ENCODE measurements at places on chromosomes 3 and 15.

DNA sequence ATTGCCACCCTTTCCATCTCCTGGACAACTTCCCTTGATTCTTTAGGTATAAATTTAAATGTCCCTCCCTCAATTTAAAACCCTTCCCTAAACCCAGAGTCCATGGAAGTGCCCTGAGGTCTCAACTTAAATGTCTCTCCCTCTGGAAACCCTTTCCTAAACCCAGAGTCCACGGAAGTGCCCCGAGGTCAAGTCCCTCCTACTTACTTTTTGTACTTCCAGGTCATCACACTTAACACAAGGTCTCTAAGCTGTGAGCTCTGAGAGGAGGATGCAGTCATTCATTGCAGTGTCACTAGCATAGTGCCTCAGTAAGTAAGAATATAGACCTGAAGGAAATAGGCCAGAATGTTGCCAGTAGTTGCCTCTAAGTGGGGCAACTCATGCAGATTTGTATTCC is 78.2 kb upstream of the BNC1 start:
- DNase-seq: no peak

- no peak for DNase-seq
Observed at GRCh38 chr3:64560791-64561190, 127.0 kb downstream of the ADAMTS9 start.

- no peak for DNase-seq
Observed at GRCh38 chr3:195544230-195544536, 1.1 kb upstream of the PPP1R2 start.

GRCh38 chr15:49737127-49737526 is 116.3 kb downstream of the DTWD1 start:
- DNase-seq: no peak

- DNase-seq: no peak
Observed at GRCh38 chr3:101351829-101352228, 31.5 kb upstream of the IMPG2 start.

DNA sequence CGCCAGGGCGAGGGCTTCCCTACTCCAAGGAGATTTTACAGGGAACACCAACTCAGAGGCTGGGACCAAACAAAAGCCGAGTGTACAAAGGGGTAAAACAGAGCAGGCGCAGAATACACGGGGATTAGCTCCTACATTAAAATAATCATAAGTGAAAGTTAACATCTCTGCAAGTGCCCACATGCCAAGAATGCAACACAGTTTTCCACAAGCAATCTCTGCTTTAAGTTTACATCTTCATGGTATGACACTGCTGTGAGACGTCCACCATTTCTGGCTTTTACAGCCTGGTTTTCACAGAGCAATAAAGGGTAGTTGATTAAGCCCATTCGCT is 500 bp upstream of the VGLL3 start:
- no peak for DNase-seq

GRCh38 chr15:88828791-88829190 is 25.6 kb downstream of the ACAN start:
- no peak for DNase-seq

GRCh38 chr3:150329408-150329807 is 78.7 kb upstream of the TSC22D2 start:
- no peak for DNase-seq

GRCh38 chr15:51283026-51283425 is 55.4 kb downstream of the CYP19A1 start:
- no peak for DNase-seq

GRCh38 chr3:86934851-86935250 is 56.1 kb downstream of the VGLL3 start:
- DNase-seq: no peak

GRCh38 chr3:15064299-15064834 is 748 bp downstream of the MRPS25 start:
- peak; percentile 30 for DNase-seq

DNA sequence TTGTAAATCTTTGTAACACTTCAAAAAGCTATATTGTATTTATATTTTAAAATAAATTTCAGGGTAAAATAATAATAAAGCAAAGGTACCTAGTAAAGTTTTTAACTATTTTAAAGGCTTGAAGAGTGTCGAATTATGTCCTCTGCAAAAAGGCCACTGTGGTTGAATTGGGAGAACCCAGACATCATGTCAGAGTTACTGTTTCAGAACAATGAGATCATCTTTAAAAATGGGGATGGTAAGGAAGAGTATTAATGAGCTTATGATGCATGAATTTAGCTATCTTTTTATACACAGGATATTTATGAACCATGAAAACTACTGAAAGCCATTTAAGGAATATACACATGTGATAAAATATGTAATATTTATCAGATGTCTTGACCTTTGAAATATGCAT is 26.3 kb downstream of the KCNMB3 start:
- DNase-seq: no peak

DNA sequence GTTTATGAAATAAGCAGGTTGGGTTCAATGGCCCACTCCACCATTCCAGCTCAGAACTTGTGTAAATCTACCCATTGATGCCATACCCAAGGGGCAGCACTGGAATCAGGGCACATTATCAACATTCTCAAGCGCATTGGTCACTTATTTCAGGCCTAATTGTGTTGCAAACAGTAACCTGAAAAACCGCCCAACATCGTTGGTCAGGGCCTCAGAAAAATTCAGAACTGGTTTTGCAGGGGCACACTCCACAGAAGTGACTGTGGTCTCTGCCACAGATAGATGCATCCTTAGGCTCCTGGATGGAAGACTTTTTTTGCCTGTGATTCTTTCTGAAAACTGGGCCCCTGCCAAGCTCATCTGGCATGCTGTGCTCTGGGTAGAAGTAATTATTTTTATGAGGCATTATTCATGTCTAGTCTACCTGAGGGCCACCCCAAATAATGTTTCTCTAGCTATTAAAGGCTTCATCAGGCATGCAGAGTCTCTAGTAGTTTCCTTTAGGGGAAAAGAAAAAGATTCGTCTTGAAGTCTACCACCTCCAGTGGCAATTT is 21.7 kb upstream of the LRTM1 start:
- DNase-seq: no peak

- no peak for DNase-seq
Observed at GRCh38 chr3:187946981-187947380, 201.7 kb upstream of the BCL6 start.

- DNase-seq: peak; percentile 23
Observed at GRCh38 chr3:48656841-48657281, 5.8 kb downstream of the CELSR3 start.

DNA sequence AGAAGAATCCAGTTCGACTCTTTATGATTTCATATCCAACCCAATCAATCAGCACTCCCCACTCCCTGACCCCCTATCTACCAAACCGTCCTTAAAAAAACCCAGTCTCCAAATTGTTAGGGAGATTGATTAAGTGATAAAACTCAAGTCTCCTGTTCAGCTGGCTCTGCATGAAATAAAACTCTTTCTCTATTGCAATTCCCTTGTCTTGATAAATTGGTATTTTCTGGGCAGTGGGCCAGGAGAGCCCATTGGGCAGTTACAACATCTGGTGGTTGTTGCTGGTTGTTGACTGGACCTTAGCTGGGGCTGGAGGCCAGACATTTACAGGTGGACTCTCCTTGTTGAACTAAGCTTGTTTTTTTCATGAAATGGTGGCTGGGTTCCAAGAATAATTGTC is 642.3 kb downstream of the ROBO2 start:
- DNase-seq: no peak

DNA sequence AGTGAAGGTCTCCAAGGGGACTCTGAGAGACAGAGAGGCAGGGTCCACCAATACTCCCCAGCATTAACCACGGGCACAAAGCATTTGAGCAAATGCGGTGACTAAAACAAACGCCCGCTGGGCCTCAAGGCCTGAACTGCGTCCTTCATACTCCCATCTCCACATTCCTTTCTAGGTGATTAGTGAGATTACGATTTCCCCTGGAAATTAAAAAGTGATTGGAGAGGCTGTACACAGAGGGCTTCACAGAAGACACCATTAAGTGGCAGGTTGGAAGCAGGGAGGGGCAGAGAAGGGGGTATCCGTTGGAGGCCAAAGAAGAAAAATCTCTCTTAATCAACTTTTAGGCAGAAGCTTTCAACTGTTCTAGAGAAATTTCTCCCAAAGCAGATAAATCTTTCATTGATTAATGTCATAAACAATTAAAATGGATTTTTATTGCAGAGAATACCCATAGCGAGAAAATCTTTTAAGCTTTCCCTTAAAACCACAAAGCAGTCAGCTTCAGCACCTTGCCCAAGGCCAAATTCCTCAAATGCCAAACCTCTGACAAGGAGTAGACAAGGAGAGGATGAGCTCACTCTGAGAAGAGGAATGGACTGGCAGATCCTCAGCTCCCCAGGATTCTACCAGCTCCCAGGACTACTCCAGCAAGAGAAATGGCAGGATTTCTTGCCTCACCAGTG is 38.2 kb downstream of the MB21D2 start:
- no peak for DNase-seq

DNA sequence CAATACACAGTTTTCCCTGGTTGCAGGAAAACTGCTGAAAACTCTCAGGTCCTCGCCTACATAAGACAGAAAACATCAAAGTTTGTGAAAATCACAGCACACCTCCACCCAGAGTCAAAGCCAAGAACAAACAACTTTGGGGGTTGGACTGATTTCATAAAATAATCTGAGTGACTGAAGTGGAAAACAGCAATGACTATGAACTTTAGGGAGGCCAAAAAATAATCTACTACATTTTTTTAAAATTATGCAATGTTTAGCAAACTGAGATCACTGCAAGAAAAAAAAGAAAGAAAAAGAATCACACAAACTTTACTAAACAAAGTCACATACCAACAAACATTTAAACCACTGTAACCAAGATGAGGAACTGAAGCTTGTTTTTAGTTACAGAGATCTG is 15.9 kb upstream of the FOXP1 start:
- DNase-seq: no peak

DNA sequence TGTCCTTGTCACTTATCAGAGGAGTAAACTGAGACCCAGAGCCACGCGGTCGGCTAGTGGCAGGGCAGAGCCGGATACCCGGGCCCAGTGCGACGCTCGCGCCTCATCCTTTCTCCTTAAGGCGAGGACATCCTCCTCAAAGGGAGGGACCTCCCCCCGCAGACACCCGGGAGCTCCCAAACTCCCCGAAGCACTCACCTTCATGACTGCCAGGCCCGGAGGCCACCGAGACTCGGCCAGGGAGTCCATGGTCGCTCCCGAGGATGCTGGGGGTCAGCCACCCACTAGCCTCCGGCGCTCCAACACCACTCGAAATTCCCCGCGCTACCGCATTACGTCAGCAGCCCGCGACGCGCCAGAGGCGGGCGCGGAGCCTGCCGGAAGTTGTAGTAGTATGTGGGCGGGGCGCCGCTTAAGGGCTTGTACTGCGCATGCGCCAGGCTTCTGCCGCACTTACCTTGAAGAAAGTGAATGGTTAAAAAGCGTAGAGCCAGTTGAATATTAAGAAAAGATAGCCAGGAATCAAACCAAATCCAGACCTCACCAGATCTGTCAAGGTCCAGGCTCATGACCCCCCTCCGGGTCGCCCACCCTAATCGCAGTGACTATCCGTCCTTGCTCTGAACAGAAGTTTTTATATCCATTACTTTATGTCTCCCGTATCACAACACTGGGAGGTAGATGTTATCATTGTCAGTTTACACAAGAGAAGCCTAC is at the start of gene RAD18:
Gene RAD18, minus strand, starts transcription at position 336 of the 717 bp plus-strand sequence. Its CDS starts 87 bp downstream, at position 249.
- peak; percentile 92 for DNase-seq

GRCh38 chr3:42114130-42114725 is 23.1 kb downstream of the TRAK1 start:
- no peak for DNase-seq

DNA sequence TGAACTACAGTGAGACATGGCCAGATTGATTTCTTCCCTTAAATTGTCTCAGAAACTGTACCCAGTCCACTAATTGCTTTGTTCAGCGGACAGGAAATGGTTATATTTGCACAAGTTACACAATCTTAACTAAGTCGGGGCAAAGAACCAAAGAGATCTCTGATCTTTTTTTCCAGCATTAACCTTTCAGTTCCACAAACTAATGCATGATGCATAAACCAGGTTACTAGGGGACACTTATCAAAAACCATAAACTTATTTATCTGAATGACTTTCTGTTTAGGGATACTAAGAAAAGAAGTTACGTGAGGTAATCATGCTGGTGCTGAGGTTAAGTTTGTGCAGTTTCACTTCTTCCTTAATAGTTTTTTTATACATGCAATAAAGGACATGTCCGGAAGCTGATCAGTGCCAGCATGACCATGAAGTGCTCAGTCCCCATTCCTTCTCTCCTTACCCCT is 22.4 kb downstream of the FNDC3B start:
- no peak for DNase-seq

GRCh38 chr15:46442184-46442583 is 807.4 kb downstream of the SQOR start:
- no peak for DNase-seq

DNA sequence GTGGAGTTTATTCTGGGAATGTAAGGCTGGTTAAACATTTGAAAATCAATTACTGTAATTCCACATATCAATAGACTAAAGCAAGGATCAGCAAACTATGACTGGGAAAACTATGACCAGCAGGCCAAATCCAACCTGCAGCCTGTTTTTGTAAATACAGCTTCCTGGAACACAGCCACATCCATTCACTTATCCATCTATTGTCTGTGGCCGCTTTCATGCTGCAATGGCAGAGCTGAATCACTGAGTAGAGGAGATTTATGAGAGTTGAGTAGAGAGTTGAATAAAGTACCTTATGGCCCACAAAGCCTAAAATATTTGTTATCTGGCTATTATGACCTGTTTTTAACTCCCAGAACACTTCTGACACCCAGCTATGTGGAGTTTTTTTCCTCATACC is 12.2 kb downstream of the MYLK start:
- no peak for DNase-seq

DNA sequence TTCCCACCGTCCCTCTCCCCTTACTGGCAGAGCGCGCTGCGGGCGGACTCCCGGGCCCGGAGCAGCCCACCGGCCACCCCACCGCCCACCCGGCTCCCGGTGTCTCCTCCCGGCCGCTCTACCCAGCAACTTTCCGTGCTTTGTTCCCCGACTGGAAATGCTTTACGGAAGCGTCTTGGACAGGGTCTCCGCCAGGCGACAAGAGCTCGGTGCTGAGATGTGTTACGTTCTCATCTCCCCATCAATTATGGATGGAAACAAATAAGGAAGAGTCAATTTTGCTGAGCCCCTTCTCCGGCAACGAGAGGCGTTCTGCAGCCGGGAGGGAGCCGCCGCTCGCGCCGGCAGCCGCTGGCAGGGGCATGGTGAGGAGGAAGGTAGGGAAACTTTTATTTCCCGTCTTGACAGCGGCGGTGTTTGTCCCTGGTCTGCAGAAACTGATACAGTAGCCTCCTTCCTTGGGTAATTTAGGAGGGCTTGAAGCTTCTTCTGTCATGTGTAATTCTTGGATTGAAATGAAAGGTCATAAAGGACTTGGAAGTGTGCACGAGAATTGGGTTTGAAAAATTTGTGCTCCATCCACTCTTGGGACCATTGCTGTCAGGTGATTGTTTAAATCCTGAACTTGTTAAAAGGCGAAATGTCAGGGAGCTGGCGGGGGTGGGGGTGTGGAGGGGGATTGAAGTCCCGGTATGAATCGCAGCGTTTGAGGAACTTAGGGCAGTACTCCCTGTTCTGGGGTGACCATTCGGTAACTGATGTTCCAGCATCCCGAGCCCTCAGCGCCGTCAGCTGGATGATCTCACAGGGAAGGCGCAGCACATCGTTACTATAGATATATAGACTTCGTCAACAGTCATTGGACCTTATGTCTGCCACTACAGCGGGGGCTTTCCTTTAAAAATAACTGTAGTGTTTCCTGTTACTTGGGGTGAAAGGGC is 1.5 kb downstream of the SEMA6D start:
- no peak for DNase-seq

GRCh38 chr3:173676094-173676493 is 278.6 kb downstream of the NLGN1 start:
- DNase-seq: no peak

GRCh38 chr15:89379251-89379695 is 44.6 kb upstream of the POLG start:
- no peak for DNase-seq

Measured in activated naive CD4-positive, alpha-beta T cell treated with Interleukin-2 at 50 U/mL for 16 hours (primary cell).